Thoracic aorta (tissue), 2 donors: ENCODE measurements at places on chromosomes 1 and 21. TPM values are rescaled to one million over a fixed set of nuclear protein-coding genes. Genes with fewer than 3 reads are reported as not detected.

Gene CELA3B
- 2.0 TPM for total RNA-seq

- DNase-seq, result no peak
Observed at GRCh38 chr1:115056395-115056798, 26.8 kb downstream of the TSHB start.

GRCh38 chr1:52209429-52209828 lies 67.5 kb downstream of the ZFYVE9 start:
- DNase-seq, result no peak

Gene S1PR1
- 42.5 TPM for total RNA-seq

DNA sequence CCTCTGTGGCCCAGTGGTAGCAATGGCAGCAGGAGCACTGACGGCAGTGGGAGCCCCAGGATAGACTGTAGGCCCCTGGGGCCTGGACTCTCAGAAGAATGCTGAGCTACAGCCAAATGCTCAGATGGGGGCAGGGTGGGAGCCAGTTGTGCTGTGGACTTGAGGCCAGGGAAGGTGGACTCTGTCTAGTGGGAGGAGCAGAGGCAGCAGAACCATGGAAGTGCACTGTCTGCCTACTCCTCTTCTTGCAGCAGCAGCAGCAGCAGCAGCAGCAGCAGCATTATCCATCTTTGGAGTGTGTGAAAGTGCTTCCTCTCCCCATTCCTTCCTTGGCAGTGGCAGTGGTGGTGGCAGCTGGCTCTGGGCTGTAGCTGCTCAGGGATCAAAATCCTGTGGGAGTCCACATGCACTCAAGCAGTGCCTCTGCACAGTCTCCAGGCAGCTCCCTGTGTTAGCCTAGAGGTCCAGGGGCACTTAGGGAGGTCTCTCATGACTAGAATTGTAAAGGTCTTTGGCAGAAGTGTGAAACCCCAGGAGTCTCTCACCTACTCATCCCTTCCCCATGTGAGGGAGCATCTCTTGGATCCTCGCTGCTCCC lies 917.9 kb upstream of the B3GALT2 start:
- no peak for DNase-seq

DNA sequence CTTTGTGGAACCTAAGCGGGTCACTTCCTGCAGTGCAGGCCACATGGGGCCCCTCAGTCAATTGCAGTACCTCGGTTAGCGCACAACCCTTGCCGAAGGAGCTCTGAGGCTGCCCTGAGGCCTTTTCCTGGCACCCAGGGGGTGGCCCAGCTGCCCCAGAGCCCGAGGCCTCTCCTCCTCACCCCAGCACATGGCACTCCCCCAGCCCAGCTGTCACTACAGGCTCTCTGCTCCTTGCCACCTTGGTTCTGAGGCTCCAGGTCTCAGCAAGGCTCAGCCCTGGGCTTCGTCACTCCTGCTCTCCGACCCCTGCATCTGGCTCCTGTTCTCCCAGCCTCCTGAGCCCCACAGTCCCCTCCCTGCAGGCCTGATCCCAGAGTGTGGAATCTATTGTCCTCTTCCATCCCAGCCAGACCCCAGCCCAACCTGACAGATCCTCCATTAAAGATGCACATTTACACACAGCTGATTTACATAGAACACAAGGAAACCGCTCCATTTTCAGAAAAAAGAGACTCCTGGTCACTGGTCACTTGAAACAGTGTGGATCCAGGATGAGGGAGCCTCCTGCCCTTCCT lies 192.8 kb upstream of the POU3F1 start:
- DNase-seq, result no peak

- DNase-seq, result no peak
Observed at GRCh38 chr1:168476588-168477385, 67.0 kb downstream of the XCL2 start.

DNA sequence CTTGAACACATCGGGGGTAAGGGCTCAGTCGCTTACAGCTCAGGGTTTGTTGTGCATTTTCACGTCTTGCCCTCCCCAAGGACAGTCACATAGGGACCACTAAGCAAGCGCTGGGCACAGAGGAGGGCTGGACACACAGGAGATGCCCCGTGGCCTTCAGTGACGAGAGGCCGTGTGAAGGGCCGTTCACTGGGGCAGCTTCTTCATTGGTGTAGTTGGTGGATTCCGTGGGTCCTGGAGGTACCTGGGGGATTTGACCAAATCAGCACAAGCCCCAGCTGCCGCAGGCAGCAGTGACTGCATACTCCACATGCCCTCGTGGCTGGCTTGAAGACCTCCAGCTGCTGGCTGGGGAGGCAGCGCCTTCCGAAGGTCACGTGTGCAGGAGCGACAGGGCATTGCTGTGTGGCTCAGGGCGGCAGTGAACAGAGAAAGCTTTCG lies 100.8 kb upstream of the C1orf174 start:
- no peak for DNase-seq

GRCh38 chr1:236515443-236515958 lies 8.3 kb upstream of the LGALS8 start:
- DNase-seq, result no peak

Gene ADORA3
- 29.5 TPM for total RNA-seq

DNA sequence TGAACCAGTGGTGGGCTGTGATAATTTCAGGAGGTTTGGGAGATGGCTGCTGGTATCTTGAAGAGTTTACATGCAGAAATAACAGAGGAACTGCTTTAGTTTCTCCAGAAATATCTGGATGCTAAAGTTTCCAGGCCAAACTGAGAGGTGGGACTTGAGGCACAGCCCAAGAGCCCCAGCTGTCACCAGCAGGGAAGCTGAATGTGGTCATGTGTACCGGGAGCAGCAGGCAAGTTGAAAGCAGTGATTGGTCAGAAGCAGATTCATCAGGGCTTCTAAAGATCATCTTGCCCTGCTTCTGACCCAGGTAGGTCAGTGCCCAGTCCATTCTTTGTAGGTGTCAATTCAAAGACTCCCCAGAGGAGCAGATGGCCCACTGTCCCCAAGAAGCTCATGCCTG lies 7.9 kb upstream of the RPTN start:
- no peak for DNase-seq

- DNase-seq, result no peak
Observed at GRCh38 chr1:160713161-160713560, 1.5 kb upstream of the CD48 start.

DNA sequence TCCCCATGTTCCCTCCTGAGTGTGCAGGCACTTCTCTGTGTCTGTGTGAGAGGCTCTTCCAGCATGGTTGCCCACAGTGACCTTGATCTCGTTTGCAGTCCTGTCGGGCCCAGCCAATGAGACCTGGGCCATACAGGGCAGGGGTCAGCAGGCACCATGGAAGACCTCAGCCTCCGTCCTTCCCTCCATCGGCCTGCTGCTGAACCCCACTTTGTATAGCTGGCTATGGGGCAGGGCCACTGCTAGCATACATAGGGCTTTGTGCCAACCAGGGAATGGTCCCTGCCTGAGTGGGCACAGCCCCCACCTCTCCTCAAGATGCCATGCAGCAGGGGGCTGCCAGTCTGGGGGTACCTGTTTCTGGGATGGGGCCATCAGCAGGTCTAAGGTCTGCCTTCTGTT lies 3.8 kb downstream of the C1orf35 start:
- DNase-seq, result no peak

Gene RAB42
- total RNA-seq, result 0.95 TPM

- no peak for DNase-seq
Observed at GRCh38 chr21:45607021-45607908, 36.3 kb upstream of the PCBP3 start.

Gene UMODL1
- 0.14 TPM for total RNA-seq

Gene PCP4
- total RNA-seq, result 5.4 TPM
